ENCODE measurements at places on chromosomes 7 and 10. TPM values are rescaled to one million over a fixed set of nuclear protein-coding genes. Genes with fewer than 3 reads are reported as not detected.

Gene LRRC18
- not detected for total RNA-seq

Gene AQP1
- total RNA-seq: 0.26 TPM

DNA sequence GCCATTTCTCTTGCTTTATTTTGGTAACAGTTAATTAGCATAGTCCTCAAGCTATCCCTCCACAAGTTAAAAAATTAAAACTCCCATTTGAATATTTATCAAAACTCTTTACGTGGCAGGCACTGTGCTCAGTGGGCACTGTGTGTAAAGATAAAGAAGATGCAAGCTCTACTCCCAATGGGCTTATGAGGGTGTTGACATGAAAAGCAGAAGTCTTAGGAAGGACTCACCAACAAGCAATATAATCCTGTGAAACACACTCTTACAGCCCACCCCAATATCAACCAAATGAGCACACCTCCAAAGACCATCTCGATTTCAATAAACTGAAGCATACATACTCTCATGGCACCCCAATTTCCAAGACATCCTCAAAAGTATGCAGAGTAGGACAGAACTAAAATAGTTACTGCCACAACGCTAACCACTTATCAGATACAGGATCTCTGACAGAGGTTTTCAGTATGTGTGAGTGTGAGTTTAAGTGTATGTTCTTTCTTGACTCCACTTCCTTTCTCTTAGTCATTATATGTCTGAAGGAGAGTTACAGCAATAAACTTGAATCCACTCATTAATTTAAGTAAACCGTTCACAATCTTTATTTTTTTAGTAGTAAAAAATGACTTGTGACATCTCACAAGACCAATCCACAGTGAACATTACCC is 120.0 kb downstream of the PDE1C start:
- no peak for DNase-seq

DNA sequence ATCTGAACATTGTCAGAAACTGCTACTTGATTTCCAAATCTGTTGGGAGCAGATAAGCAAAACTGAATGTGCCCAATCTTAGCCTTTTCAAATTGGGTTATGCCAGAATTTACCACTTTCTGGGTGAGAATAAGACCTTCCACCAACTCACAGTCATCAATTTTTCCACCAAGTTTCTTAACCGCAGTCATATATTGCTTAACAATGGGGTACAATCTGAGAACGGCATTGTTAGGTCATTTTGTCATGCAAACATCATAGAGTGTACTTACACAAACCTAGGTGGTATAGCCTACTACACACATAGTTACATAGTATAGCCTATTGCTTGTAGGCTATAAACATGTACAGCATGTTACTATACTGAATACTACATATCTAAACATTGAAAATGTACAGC is 16.0 kb downstream of the MRPS33 start:
- DNase-seq: no peak

GRCh38 chr7:86961686-86962085 is 97.8 kb downstream of the ELAPOR2 start:
- no peak for DNase-seq

- DNase-seq: no peak
These were observed 22.9 kb upstream of the MTPAP start for GRCh38 chr10:30371954-30372353.

DNA sequence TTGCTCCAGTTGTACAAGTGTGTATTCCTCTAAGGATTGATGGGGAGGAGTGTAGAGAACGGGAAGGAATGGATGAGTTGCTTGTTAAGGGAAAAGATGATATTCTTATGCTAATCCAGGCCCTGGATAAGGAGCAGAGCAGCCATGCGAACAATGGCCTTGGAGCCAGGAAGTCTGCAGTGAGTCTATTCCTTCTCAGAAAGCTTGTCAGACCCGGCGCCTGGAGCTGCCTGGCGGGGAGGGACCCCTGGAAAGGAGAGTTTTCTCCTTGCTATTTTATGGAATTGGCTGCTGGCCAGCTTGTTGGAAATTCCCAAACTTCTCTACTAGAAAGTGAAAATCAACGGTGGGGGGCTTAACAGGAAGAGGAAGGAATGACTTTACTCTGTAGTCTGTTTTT is 89.1 kb downstream of the MMRN2 start:
- no peak for DNase-seq

GRCh38 chr10:97648562-97649404 is 8.3 kb downstream of the PI4K2A start:
- peak; percentile 38 for DNase-seq

GRCh38 chr10:113854013-113854760 is at the start of the genes DCLRE1A and NHLRC2:
DCLRE1A (minus strand) TSS chr10:113854082; CDS start chr10:113853182, 900 bp downstream.
NHLRC2 (plus strand) TSS chr10:113854661; CDS start chr10:113854873, 212 bp downstream.
- peak; percentile 69 for DNase-seq

DNA sequence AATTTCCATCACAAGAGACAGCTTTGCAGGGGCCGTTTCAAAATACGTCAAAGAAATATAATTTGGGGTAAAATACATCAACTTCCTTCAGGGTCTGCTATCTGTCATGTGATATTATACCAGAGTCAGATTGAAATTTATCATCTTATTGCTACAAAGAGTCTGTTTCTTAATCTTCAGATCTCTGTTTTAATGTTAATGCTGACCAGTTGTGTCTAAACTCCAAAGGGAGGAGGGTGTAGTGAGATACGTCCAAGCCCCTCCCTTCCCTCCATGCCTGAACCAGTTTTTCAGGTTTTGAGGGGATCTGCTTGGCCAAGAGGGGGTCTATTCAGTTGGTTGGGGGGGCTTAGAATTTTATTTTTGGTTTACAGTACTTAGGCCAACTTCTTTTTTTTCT is 891.6 kb downstream of the GRM8 start:
- DNase-seq: no peak

Measured in NCI-H460 (cell line).